ENCODE measurements at places on chromosomes 7 and 10.

DNA sequence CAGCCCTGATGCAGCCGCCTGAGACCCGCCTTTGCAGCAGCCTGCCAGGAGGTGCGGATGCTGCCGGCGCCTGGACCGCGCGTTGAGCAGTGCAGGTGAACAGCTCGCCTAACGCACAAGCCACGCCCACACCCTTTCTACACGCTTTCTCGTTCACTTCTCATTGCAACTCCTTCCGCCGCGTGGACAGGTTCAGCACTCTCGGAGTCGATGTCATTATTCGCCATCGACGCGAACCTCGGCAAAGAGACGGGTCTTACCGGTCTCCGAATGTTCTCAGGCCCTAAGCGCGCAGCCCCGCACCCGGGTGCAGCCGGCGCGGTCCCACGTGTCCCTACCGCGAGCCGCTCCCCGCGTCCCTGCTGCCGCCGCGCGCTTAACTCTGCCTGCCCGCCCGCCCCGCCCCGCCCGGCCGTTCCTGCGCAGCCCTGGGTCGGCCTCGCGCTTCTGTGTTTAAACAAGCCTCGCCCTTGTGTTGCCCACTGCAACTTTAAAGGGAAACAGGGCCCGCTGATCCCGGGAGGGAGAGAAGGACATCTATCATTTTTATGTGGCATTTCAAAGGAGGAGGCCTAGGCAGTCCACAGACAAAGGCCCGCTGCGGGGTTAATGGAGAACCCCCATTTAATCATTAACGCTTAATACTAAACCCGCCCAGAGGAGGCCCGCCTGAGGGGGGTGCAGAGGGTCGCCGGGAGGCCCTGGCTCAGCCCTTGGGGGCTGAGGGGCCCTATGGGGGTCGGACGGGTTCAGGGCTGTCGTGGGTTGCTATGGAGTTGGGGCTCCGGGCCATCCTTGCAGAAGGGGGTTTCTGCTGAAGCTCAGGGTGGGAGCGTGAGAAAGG is 128.5 kb downstream of the WDR11 start:
- no peak for DNase-seq

DNA sequence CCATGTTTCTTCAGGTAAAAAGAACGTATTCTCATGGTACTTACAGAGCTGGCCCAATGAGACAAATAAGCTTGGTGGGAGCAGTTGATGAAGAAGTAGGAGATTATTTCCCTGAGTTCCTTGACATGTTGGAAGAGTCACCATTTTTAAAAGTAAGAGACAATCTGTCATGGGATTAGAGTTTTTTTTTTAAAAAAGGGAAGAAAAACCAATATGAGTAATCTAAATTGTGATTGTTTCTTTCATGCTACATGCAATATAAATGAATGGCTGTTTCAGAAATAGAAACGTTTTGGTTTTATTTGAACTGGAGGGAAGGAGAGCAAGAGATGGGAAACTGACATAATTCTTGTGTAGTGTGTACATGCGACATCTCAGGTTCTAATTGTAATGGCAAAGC is 32.8 kb downstream of the TMEM60 start:
- DNase-seq = no peak

DNA sequence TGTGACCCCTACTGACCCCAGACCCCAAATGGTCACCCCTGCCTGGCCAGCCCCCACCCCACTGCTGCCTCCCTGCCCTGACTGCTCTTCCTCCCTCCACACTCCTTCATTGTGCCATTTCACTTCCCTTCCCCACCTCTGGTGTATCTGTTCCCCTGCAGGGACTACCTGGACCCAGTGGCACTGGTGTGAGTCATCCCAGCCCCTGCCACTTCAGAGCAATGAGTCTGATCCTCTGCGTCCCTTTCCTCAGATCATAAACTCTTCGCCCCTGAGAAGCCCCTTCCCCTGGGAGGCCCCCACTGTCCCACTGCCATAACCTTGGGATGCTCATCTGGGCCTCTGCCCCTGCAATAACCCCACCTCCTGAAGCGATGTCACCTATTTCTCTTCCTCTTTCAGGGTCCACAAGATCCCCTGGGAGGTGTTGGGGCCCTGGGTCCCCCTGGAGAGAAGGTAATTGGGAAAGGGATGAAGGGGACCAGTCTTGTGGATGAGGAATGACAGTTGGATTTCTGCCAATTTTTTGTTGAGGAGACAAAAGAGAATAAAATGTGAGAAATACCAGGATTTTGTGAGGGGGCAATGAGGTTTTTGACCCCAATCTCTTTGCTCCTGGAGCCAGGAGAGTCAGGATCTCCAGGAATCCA is 19.1 kb upstream of the VOPP1 start:
- no peak for DNase-seq

- no peak for DNase-seq
Measured at GRCh38 chr7:73436031-73436929, 2.7 kb downstream of the FZD9 start.

GRCh38 chr10:120477743-120478141 is 20.7 kb downstream of the PLPP4 start:
- no peak for DNase-seq

- no peak for DNase-seq
Measured at GRCh38 chr10:100370714-100371481, 23.9 kb downstream of the SCD start.

Measured in stimulated activated CD8-positive, alpha-beta memory T cell treated with anti-CD3 and anti-CD28 coated beads, Interleukin-2, amount 100 ng/mL, for 1 hour (primary cell).